Kidney epithelial cell (primary cell): ENCODE measurements at places on chromosomes 11 and 22.

DNA sequence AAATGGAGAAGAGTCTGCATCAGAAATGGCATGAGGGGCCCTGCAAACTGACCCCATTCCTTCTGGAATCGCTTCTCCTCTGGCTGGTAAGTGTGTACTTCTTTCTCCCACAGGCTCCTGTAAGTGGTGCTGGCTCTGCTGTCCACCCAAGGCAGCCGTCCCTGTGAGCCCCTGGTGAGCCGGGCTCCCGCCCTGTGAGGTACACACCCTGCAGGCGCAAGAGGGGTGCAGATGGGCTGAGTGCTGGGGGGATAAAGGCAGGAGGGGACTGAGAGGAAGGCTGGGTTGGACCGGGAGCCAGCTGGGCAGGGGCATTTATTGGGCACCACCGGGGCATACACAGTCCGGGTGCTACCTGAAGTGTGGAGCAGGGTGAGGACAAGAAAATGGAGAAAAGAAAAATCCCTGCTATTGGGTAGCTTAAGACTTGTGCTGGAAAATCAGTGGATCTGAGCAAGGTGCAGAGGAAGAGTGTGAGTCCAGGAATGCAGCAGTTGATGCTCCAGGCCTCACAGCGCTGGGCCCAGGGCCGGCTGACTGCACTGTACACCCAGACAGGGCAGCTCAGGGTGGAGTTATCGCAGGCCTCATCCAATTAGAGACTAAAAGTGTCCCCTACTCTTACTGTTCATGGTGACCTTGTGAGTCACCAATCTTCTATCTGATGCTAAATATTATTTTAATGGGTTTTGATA is 455.1 kb upstream of the B3GAT1 start:
- no peak for DNase-seq

DNA sequence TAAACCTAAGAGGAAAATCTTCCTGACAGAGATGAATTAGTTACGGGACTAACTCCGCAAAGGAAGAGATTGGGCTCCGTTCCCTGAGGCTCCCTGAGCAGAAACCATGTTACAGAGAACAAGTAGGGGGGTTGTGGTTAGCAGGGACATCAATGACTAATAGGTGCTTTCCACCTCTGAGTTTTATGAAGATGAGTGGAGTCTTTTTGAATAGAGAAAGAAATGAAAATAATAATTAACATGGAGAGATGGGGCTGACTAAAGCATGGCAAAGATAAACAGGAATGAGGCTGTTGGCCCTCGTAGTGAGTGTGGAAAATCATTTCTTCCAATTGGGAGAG is 47.5 kb upstream of the PICALM start:
- peak; percentile 79 for DNase-seq

GRCh38 chr22:45777852-45778375 is 106.3 kb downstream of the ATXN10 start:
- DNase-seq: no peak

DNA sequence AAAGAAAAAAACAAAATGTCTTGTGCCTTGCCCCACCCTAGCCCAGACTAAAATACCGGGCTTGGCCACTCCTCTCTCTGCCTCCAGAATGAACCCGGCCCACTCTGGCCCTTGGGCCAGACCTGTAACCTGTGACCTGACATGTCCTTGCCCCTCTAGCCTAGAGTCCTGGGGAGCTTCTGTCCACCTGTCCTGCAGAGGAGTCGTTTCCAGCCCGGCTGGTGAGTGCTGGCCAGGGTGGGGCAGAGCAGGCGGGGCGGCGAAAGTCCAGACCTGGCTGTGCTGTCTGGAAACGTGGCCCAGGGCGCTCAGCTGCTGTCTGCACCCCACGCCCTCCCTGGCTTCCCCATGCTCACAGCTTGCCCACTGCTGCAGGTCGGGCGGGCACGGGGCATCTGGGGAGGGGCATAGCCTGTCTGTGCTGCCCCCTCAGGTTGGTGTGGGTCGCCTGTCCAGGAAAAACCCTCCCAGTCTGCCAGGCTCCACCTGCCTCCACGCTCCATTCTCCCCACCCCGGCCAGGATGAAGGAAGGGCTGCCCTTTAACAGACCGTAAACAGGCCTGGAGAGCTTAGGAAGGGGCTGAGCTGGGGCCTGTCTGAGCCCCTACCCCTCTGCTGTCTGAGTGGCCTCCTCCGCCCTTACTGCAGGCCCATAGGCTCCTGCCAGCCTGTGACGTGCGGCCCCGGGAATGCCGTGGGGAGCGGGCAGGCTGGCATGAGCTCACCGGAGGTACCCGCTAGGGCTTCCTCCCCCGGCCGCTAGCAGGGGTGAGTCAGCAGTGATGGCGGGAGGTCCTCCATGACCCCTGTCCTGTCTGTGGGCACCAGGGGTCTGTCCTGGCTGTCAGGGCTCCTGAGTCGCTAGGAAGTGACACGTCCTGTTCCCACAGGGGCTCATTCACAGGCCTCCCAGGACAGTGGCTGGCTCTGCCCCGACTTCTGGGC is 1.9 kb downstream of the CD151 start:
- DNase-seq: peak; percentile 92

- peak; percentile 61 for DNase-seq
Observed at GRCh38 chr11:11993839-11994238, 14.6 kb downstream of the DKK3 start.

- no peak for DNase-seq
Observed at GRCh38 chr11:33928564-33928963, 36.7 kb upstream of the LMO2 start.

DNA sequence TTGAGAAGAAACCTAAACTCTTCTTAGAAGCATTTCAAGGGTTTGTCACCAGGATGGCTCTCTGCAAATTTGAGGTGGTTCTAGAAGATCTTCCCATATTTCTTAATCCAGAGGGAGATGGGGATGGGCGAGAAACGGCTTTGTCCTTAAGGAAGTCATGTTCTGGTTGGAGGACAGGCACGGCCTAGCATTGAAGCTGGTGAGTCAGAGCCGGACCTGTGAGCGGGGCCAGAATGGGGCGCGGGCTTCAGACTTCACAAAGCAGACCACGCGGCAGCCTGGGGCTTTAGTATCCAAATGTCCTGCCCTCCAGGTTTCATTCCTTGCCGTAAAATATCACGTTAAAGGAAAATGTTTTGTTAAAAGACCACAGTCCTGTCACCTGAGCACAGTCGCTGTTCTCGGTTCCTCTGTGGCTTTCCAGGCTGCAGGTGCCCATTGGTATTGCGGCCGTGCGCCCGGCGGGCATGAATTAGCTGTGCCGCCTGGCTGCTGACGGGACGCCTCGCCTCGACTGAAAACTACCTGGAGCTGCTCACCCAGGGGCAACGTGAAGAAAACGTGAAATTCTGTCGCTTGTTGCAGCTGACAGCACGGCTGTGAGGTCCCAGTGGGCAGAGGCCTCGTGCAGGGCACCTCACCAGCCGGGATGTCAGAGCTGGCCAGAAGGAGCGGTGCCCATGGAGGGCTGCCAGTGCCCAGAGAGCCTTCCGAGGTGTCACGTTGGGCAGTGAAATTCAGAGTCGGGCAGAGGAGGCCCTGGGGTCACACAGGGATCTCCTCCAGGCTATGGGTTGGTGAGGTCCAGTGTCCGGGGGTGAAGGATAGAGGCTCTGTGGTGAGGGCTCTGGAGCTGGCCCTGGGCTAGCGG is 59.0 kb downstream of the LRP5 start:
- DNase-seq: no peak

- no peak for DNase-seq
Observed at GRCh38 chr22:21759646-21760376, 24.2 kb upstream of the YPEL1 start.

GRCh38 chr11:66418986-66419308 is 1.9 kb upstream of the NPAS4 start:
- DNase-seq: no peak

- DNase-seq: no peak
Observed at GRCh38 chr11:86676010-86676409, 3.6 kb upstream of the ME3 start.

DNA sequence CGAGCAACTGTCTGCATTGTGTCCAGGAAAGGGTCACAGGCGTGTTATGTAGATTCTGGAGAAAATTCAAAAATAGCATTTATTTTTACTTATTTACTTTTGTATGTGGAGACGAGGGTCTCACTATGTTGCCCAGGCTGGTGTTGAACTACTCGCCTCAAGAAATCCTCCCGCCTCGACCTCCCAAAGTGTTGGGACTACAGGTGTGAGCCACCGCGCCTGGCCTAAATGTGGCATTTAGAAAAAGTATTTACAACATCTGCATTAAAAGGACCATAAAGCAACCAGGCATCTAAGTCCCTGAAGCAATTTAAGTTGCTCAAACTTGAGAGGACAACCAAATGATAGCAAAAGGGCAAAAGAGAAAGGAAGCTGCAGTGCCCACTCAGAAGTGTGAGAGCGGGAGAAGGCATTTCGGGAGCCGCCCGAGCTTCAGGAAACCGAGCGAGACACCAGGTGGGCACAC is 595 bp downstream of the TRIM66 start:
- DNase-seq: no peak

DNA sequence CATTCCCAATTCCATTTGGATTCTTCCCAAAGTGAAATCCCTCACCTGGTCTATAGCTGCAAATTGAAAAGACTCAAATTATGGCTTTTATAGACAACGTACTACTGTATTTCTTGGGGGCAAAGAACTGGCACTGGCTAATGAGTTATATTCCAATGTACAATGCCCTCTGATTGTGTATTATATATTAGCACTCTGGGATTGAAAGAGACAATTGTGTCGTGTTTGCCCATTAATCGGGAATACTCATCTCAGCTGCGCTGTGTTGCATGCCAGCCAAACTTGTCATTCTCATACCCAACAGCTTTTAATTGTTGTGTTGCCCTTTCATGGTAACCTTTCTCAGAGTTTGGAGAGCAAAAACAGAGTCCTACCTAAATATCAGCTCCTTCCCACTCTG is 55.0 kb upstream of the ZBTB44 start:
- DNase-seq: no peak

DNA sequence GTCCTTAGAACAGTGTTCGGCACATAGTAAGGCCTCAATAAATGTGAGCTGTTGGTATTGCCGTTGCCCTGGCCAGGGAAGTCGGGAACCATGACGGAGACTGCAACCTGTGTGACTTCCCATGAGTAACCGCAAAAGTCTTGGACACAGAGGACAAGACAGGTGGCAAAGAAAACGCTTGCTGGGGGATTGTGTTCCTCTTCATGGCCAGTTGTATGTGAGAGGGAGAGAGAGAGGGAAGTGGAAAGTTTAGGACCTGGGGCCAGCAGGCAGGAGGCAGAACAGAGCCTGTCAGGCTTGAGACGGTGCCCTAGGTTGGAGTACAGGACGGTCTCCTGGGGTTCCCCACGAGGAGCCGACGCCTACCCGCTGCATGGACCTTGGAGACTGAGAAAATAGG is 90.2 kb downstream of the CEP164 start:
- no peak for DNase-seq

DNA sequence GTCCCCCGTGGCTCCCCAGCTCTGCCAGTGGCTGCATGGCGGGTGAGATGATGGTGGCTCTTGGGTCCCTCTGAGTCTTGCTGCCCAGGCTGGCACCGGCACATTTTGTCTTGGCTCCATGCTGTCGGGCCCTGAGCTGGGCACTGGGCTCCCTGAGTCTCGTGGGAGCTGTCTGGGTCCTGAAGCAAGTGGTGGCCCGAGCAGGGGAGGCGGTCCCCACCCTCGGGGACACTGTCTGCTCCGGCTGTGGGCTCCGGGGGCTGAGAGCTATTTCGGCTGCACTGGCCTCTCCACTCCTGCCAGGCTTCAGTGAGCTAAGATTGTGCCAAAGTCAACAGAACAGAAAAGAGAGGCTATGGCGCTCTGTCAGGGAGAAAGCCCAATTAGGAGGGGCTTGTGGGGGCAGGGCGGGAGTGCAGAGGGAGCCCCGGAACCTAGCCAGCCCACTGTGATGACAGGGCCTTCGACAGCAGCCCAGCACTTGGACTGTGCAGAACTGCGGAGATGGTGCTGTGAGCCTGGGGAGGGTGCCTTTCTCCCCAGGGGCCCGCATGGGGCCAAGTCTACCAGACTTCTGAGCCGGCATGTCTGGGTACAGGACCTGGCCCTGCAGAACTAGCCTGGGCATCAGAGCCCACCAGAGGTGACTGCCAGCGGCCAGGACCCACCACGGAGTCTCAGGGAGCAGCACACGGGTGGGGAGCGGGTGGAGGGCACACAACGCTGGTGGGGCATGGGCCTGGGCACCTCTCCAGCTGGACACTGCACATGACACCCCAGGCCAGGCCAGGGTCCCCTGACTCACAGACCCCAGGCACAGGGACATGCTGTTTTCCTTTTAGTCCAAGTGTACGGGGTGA is 38.0 kb downstream of the RTN4R start:
- no peak for DNase-seq

DNA sequence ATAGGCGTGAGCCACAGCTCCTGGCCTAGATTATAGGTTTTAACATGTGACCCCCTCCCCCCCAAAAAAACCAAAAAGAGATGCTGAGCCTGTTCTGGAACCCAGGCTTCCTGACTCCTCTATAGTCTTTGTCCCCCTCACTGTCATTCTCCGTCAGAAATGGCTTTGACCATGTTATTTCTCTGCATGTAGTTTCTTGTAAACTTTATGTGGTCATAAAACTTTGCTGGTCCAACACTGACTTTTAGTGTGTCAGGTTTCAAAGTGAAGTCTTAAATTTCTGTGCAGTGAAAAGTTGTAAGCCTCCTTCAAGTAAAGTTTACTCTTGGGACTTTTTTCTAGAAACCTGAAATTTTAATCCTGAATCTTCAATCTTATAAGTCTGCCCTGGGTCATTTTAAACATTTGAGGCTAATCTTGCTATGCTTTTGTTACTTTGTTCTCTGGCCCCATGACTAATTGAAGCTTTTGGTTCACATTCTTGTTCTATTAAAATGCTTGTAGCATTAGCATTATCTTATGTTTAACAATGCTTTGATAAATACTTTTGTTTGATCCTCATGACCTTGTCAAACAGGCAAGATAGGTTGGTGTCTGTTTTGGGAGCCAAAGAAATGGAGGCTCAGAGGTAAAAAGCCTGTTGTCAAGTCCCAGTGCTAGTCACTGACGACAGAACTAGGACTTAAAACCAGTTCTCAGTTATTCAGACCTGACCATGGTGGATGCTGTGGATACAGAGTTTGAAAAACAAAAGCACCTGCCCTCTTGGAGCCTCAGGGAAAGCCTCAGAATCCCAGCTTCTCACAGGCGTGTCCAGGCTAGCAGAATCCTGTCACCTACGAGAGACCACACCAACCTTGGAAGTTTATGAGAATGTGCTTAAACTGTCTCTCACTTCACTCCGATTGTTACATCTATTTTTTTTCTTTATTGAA is 87.7 kb upstream of the HORMAD2 start:
- DNase-seq: no peak

- DNase-seq: no peak
Observed at GRCh38 chr22:24117942-24118341, 63.3 kb upstream of the SUSD2 start.

- no peak for DNase-seq
Observed at GRCh38 chr11:17506942-17507341, 30.3 kb upstream of the ABCC8 start.
